Right kidney (tissue), 9 donors: ENCODE measurements at places on chromosomes 2 and 18.

DNA sequence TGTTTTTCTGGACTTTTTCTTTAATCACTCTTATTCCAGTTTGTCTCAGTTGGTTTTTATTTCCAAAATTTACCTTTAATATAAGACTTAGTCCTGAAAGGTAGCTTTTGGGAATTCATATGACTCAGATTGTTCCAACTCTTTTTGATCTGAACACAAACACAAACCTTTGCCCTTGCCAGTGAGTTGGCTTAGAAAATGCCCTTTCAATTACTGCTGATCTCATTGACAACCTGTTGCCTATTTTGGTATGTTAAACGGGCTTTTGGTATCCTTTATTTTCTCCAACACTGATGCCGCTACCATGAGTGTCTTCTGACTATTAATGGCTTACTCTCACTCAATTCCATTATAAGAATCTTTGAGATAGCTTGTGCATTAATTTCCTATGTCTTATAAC lies 143.4 kb downstream of the GULP1 start:
- DNase-seq = no peak

GRCh38 chr2:160418853-160419252 lies 74.8 kb downstream of the RBMS1 start:
- no peak for DNase-seq

- DNase-seq = no peak
These were observed 112.1 kb downstream of the FTCDNL1 start for GRCh38 chr2:199738727-199739412.

DNA sequence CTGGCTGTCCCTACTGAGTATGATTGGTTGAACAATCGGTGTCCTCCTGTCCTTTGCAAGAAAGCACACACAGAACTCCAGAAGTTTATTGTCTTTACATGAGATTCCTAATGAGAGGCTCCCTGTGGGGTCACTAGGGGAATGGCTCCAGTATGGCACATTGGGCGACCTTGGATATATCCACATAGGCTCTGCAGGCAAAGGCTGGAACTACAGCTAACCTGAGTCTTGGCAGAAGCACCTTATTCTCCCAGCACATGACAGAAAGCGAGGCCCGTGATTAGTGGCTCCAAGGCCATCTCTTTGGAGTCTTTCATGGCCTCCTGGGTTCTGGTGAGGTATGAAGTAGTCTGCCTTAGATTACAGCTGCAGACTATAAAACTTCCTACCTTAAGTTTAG lies 49.0 kb downstream of the ZDBF2 start:
- DNase-seq = no peak

GRCh38 chr2:172153156-172153555 lies 50.5 kb upstream of the DLX2 start:
- DNase-seq = no peak

GRCh38 chr2:43001787-43002468 lies 209.5 kb upstream of the HAAO start:
- DNase-seq = no peak

GRCh38 chr2:237354892-237355291 lies 59.1 kb downstream of the COL6A3 start:
- DNase-seq = no peak

DNA sequence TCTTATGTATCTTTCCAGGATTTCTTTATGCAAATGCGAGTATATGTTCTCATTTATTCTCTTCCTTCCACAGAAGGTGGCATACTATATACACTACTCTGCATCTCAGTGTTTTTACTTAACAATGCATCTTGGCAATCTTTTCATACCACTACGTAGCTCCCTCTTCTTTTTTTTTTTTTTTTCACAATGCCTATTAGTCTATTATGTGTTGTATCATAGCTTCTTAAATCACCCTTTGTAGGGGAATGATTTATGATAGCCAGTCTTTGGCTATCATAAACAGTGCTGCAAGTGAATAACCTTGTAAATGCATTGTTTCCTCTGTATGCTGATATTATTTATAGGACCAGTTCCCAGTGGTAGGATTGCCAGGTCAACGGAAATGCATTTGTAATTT lies 204.2 kb downstream of the BABAM2 start:
- DNase-seq = no peak

DNA sequence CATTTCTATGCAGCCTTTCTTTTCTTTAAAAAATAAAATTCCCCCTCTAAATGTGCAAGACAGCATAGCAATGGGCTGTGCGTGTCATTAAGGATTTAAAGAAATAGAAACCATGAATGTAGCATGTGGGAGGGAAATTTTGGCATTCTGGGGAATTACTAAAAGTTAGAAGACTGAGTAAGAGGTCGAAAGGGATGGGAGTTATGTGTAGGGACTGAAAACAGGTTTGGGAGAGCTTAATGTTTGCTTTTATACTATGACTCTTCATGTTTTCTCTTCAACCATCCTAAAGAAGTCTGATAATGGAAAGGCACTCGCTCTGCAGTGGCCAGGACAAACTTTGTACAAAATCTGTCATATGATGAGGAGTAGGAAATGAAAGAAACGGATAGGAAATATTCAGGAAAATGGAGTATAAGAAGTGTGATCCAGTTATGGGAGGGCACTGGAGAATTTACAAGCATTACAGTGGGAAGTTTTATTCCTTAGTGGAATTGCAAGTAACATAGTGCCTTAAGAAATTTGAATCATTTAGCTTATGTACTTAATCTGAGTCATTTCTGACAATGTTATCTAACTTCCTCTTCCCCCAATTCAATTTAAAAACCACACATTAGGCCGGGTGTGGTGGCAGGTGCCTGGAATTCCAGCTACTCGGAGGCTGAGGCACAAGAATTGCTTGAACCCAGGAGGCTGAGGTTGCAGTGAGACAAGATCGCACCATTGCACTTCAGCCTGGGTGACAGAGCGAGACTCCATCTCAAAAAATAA lies 20.6 kb downstream of the TMEM87B start:
- no peak for DNase-seq

DNA sequence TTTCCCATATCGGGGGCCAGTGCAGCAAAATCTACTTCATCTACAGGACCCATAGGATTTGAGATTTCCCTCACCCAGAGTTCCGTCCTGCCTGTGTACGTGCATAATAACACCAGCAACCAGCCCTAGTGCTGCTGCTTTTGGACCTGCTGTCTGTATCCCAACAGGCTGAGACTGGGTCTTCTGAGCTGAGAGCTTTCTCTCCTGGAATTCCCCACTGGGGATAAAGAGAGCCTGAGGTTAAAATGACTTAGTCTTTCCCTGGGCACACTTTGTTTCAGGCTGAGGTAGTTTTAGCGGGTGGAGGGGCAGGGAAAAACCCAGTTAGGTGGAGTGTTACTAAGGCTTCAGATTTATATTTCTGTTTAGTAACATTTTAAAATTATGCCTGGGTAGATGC lies 62.5 kb downstream of the SERTAD2 start:
- no peak for DNase-seq

GRCh38 chr2:26623541-26624495 lies 17.3 kb downstream of the CIB4 start:
- no peak for DNase-seq

- no peak for DNase-seq
These were observed 101.7 kb downstream of the TTC32 start for GRCh38 chr2:19799881-19800780.

GRCh38 chr2:146986161-146986560 lies 858.7 kb upstream of the ACVR2A start:
- DNase-seq = peak; percentile 8

- no peak for DNase-seq
These were observed 123.9 kb downstream of the MC4R start for GRCh38 chr18:60248336-60249330.

DNA sequence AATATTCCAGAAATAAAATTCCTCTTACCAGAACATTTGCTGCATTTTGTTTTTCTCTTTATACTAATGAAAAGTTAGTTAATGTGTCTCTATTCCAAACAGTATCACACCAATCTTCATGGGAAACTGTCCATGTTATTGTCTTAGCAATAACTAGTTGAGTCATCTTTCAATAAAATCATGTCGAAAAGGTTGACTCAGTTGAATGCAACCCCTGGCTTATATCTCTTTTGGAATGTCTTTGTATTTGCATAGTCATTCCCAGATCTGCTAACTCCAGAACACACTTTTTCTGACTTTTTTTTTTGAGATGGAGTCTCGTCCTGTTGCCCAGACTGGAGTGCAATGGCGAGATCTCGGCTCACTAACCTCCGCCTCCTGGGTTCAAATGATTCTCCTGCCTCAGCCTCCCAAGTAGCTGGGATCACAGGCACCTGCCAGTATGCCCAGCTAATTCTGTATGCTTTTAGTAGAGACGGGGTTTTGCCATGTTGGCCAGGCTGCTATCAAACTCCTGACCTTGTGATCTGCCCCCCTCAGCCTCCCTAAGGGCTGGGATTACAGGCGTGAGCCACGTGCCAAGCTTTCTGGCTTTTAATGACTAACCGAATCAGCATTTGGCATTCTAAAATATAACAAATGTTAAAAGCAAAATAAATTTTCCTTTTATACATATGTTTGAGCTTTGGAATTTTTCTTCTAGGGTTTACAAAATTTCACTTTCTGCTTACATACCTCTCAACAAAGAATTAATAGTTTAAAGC lies 133.2 kb upstream of the GULP1 start:
- DNase-seq = no peak

- DNase-seq = peak; percentile 13
These were observed 25.4 kb downstream of the POLR1A start for GRCh38 chr2:86079981-86080911.

- peak; percentile 60 for DNase-seq
These were observed 70.5 kb upstream of the IGFBP5 start for GRCh38 chr2:216765761-216766262.

DNA sequence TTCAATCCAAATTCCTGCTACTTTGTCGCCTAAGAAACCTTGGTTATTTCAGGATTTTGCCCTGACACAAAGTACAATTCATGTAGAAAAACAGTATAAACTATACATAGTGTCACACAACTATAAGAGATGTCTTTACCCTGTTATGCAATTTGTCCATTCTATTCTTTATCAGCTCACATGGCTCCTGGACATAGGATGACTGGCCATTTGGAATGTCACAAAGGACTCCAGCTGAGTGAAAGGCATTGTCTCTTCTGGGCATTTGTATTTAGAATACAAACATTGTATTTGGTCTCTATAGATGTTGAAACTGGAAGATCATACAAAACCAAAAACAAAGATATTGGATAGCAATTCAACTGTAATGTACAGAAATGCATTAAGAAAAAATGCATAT lies 944.6 kb upstream of the LRRTM1 start:
- no peak for DNase-seq

GRCh38 chr2:222332116-222332515 lies 33.3 kb upstream of the PAX3 start:
- no peak for DNase-seq

DNA sequence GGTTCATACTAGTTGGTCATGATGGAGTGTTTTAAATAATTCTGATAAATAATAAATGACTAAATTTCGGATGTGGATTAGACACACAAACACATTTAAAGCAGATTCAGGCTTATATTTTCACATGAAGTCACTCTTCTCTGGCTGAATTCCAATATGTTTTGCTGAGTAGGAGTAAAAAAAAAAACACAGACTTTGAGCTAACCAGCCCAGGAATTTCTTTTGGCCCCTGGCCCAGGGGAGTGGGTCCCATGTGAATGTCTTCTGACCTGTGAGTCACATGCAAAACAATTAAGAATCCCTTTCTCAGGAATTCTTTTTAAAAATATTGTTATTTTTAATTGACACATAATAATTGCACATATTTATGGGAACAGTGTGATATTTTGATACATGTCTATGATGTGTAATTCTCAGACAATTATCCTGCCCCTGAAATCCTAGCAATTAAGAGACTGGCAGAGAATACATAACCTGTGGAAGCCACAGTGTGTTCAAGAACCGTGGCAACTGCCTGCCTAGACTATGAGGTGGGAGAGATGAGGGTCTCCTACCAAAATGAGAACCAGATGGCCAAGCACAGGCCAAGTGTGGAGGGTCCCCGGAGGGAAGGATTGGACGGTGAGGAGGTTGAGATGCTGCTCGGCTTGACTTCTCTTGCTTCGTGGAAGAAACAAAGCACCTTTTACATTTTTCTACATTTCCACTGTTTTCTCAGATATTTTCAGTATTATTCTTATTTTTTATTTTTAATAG lies 236.4 kb downstream of the PIEZO2 start:
- DNase-seq = peak; percentile 8

DNA sequence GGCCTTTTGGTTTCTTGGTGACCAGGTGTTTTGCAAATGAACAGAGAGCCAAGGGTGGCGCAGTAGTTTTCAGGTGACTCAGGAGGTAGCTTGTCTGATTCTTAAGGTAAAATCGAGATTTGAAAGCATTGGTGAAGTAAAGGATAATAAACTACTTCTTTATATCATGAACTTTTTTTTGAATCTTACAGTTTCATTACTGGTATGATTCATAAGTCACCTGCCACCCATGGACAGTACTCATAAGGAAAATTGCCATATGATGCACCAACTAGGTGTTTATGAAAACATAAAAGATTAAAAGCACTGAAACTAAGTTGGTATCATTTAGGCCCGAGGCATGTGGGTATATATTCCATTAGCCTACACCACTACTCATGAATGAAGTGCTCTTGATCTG lies 84.1 kb upstream of the MGAT5 start:
- DNase-seq = no peak

DNA sequence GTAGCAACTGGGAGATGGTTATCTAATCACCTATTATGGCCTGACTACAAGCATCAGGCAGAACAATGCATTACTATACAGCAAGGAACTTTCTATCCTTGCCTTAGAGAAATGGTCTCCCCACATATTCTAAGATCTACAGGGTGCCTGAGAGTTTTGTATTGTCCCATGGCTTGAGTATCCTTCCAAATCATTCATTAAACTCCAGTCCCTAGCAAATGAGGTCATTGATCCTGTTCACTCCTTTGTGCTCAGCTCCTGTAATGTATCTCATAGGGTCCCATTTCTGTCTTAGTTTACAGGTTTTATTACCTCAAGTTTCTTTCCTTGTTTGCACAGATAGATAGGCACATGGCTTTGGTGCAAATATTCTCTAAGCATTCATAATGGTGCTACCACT lies 9.0 kb downstream of the HNMT start:
- no peak for DNase-seq

DNA sequence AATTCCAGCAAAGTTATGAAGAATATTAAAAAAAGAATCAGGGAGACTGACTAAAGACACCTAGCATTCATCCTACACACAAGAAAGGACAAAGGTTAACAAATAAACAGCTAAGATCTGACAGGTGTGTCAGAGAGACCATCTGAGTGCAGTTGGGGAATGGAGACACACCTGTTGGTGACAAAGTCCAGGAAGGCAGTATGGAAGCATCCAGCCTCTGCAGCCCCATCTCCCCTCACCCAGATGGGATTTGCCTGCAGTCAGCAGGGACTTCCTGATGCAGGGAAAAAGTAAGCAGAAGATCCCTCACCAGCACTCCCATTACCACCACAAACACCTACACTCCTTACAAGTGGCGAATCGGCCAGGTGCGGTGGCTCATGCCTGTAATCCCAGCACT lies 37.9 kb downstream of the USP34 start:
- DNase-seq = no peak

DNA sequence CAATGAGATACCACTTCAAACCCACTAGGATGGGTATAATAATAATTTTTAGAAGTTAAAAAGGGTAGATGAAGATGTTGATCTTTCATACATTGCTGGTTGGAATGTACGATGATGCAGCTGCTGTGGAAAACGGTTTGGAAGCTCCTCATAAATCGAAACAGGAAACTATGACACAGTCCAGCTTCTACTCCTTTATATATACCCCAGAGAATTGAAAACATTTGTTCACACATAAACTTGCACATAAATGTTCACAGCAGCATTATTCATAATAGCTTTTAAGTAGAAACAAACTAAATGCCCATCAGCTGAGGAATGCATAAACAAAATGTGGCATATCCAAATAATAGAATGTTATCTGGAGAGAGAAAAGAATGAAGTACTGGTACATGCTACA lies 95.0 kb downstream of the STRADB start:
- no peak for DNase-seq
